ENCODE measurements at places on chromosomes 1 and 21. TPM values are rescaled to one million over a fixed set of nuclear protein-coding genes. Genes with fewer than 3 reads are reported as not detected.

The CFAP74 gene
- 0.24 TPM for polyA plus RNA-seq

The SNAPIN gene
- polyA plus RNA-seq: 49.1 TPM

The CD34 gene
- 9.4 TPM for polyA plus RNA-seq

The LAMTOR2 gene
- 116 TPM for polyA plus RNA-seq

The FCRL3 gene
- polyA plus RNA-seq: 0.22 TPM

The NOS1AP gene
- polyA plus RNA-seq: 0.40 TPM

The DMRTA2 gene
- not detected for polyA plus RNA-seq

The CELA2B gene
- 177 TPM for polyA plus RNA-seq

The MRPS21 gene
- 56.9 TPM for polyA plus RNA-seq

The LAX1 gene
- polyA plus RNA-seq: 0.14 TPM

The HSD3B1 gene
- not detected for polyA plus RNA-seq

The TSSK3 gene
- polyA plus RNA-seq: 0.22 TPM

The NLRP3 gene
- polyA plus RNA-seq: 3.9 TPM

The STRIP1 gene
- polyA plus RNA-seq: 10.4 TPM

The JAM2 gene
- 12.8 TPM for polyA plus RNA-seq

The LRRC3 gene
- polyA plus RNA-seq: 2.1 TPM

All from adipose tissue (tissue), 3 donors.